Gastroesophageal sphincter (tissue), 4 donors: ENCODE measurements at places on chromosomes 5 and 9.

GRCh38 chr9:105144841-105145240, 99.6 kb upstream of the SLC44A1 start:
- ATAC-seq = no peak

DNA sequence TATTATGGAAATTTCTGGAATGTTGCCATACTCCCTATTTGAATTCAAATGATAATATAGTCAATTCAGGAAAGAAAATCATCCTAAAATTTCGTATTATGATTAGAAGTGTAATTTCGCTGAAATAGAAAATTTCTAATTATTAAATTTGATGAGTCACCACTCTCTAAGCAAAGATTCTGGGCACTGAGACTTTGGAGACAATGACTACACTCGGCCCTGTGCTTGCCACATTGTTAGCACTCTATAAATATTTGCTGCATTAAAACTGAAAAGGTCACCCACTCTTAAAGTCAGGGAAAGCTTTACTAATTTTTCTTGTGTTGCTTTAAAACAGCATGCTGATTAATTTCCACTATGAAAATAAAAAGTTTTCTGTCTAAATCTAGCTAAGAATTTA, 240.3 kb downstream of the TLE4 start:
- ATAC-seq = no peak

DNA sequence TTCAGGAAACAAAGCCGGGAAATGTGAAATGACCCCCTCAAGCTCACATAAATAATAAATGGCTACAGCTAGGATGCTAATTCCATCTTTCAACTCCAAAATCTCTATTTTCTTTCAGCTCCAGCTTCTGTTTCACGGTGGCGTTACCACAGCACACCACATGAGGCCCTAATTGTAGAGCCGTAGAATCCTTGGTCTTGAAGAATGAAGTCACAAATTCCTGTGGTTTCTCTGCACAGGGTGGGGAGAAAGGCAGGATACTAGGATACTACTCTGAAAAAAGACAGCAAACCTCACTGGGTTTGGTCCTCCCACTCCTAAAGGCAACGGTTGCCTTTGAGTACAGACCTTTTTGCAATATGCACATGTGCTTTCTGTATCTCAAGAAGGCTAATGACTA, 13.9 kb upstream of the RARS1 start:
- ATAC-seq = no peak

- no peak for ATAC-seq
Observed at GRCh38 chr9:708182-708550, 133.3 kb upstream of the DMRT1 start.

GRCh38 chr5:14174230-14174636, 31.1 kb downstream of the TRIO start:
- ATAC-seq = no peak

DNA sequence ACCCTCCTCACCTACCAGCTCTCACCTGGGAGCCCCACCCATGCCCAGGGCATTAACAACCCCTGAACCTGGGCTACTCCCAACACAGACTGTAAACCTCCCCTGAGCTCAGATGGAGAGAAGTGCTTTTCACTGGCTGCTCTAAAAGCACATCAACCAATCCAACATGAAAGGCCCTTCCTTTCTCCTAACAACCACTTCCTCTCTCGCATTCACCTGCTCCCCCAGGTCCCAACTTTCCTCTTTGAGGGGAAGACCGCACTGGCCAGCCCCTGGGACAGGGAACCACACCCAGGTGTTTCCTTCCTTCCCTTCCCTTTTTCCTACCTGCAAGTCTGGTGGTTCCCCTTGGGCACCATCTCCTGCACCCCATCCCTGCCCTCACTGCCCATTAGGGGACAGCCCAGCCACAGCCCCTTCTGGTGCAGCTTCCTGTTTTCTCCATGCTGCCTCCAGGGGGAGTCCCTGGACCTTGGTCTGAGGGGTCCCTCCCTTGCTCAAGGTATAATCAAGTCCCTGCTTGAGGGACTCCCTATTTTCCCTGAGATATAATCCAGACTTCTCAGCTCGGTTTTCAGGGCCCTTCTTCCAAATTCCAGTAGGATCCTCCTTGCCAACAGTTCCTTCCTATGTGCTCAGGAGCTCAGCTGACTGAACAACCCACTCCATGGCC, 30.5 kb upstream of the DAB2IP start:
- ATAC-seq = no peak

DNA sequence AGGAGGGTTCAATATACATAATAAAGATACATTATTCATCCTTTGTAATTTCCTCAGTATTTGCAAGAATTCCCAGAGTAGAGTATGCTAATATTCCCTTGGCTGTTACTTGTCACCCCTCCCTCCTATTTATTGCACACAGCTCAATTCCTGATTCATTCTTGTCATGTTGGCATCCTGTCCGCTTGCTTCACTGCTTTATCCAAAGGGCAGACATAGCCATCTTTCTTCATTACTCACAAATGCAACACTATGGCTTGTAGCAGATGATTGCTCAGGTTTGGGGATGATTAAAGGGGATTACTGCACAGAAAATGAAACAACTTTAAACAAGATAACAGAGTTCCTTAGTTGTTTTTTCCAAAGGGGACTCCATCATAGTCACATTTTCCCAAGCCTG, 1.2 kb upstream of the IL33 start:
- peak; percentile 25 for ATAC-seq

- no peak for ATAC-seq
Observed at GRCh38 chr5:74974451-74975091, 77.8 kb downstream of the GCNT4 start.

DNA sequence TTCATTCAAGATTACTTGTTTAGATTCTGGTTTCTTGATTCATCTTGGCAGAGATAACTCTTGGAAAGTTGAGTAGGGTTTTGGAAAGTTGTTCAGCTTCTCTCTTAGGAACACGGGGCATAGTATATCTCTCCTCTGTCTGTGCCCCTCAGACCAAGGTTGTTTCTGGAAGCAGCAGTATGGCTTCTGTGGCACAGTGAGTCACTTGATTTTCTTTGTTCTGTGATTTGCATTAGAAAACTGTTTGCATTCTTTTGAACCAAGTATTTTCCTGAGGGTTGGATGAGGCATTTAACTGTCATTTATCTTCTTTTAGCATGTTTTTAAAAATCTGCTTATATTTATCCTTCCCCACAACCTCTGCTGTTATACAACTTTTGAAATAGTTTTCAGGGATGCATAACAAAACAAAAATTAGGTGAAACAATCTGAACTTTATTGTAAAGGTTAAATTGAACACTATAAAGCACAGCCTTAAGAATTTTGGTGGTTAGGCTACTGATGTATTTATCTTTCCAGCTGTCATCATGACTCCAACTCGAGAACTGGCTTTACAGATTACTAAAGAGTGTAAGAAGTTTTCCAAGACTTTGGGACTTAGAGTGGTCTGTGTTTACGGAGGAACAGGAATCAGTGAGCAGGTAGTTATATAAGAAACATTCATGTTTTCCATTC, 26.5 kb downstream of the DDX46 start:
- ATAC-seq = no peak

- no peak for ATAC-seq
Observed at GRCh38 chr5:138354387-138354786, 1.9 kb downstream of the KDM3B start.

GRCh38 chr9:19620326-19620725, 168.5 kb downstream of the SLC24A2 start:
- ATAC-seq = no peak

- no peak for ATAC-seq
Observed at GRCh38 chr5:177526191-177526590, 9.4 kb upstream of the DDX41 start.

DNA sequence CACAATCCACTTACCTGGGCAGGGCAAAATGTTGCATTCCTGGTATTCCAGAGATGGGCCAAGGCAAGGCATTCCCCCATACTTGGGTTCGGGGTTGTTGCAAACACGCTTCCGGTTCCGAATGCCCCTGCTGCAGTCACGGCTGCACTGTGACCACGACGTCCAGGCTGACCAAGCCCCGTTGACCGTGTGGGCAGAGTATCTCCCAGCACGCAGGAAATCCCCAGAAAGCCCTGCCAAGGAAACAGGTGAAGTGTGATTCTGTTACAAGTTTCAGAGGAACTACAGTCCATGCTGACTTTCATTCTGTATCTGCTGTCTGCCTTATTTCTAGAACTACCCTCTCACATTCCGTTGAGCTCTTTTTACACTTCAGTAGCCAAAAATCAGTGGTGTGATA, 483.0 kb downstream of the SEMA5A start:
- ATAC-seq = no peak

DNA sequence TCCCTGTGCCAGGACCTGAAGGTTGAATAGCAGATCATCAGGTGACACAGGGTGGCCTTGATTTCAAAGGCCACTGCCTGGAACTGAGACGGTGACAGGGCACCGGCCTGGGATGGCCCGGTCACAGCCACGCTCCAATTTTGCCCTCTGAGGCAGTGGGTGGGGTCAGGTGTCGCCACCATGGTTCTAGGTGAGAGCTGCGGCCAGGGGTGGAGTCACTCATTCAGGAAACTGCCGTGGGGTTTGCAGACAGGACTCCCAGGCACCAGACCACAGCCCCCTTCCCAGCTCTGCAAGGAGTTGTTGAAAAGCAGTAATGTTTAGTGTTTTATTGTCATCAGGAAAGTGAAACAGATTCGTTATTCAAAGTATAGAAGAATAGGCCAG, 17.3 kb upstream of the RNU6ATAC start:
- no peak for ATAC-seq

DNA sequence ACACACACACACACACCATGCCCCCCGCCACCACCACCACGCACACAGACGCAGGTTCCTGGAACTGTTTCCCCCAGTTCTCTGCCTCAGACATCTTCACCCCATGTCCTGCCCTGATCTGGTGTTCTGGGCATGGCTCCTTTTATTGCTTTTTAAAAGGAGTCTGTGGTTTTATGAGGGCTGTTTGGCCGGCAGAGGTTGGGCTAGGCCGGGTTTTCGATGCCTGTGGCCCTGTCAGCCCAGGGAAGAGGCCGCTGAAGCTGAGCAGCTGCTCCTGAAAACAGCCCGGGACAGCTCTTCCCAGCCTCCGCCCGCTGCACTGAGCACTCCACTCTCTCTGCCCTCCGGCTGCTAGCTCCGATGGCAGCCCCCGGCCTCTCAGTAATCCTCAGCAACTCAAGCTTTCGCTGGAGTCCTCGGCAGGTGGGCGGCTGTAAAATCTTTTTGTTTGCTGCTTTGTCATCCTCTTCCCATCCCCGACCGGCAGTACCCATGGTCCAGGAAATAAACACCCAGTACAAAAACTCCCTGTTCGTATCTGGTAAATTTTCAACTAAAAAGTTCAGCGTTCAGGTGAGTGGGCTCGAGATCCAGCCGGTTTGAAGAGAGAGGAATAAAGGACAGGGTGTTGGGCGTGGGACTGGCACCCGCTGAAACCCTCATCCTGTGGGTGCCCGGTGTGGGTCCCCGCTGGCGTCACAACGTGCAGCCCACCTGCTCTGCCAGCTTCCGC, 103.0 kb upstream of the ERCC6L2 start:
- peak; percentile 75 for ATAC-seq

GRCh38 chr9:126623667-126624478, 10.1 kb downstream of the LMX1B start:
- ATAC-seq = no peak

- no peak for ATAC-seq
Observed at GRCh38 chr5:105238561-105238960, 1676.0 kb upstream of the NUDT12 start.

DNA sequence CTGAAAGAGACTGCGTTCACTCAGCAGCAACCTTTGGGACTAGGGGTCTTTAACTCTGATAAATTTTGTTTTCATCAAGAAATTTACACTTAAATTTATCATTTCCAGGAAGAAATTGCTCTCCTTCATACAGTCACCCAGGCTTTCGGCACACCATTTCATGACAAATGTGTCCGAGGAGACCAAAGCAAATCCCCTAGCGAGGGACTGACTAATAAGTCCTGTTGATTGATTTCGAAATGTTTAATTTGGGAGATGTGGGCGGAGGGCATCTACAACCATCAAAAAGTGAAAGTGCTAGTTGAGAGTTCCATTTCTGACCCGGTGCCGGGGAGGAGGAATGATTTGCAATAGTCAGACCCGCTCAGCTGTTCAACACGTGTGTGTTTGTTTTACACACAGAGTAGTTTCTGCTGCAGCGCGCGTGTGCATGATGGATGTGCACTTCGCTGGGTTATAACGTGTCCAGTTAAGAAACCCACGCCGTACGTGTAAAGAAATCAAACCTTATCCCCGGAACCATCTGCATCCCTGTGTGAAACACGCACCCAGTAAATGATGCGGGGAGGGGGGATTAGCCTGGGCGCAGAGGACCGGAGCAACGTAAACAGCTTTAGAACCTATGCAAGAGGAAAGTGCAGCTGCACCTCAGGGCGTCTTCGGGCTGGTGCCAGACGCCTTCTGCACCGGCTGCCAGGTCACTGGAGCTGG, 845 bp upstream of the NR4A3 start:
- peak; percentile 8 for ATAC-seq

DNA sequence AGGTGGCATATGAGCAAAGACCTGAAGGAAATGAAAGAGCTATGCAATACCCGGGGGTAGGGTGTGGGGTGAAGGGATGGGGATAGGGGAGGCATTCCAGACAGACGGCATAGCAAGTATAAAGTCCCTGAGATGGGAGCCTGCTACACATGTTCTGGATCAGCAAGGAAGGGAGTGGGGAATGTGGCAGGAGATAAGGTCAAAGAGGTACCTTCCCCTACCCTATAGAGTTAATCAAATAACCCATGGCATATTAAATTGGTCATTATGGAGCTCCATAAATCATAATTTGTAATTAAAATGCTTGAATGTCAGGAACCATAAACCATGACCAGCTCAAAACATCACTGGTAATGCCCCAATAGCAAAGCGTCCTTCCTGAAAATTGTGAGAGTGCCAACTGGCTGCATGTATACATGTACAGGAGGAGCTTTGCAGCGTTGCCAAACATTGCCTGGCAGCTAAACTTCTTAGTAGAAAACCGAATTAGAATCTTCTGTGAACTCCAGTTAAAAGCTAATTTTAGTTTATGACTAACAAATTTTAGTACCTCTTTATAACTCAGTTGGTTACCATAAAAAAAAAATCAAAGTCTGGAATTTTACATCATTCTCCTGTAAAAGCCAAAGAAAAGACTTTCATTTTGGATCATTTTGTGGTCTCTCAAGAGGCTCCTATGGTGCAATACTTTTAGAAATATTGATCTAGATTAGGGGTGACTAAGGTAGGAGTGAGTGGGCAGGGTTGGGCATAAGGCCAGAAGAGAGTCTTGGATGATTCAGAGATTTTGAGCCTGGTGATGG, 4.7 kb downstream of the DNAI1 start:
- ATAC-seq = no peak

GRCh38 chr5:133643365-133643764, 31.0 kb upstream of the FSTL4 start:
- ATAC-seq = no peak

- no peak for ATAC-seq
Observed at GRCh38 chr9:129149442-129149841, 28.6 kb downstream of the IER5L start.

DNA sequence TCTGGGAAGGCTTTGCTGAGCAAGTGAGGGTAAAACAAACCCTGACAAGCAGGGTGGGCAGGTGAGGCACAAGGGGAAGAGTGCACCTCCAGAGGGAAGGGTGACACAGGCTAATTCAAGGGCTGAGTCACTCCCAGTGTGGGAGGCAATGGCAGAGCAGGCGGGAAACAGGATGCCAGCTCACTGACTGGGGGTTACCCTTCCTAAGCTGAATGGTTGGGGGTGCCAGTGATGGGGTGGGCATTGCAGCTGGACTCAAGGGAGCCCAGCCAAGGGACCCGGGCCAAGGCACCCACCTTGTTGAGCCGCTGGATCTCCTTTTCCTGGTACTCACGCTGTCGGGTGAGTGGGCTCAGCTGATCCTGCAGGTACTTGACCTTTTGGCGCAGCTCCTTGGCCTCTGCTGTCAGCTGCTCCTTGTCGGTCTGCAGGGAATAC, 18.4 kb downstream of the GPX3 start:
- ATAC-seq = no peak
